ENCODE measurements at places on chromosomes 5 and 9. TPM values are rescaled to one million over a fixed set of nuclear protein-coding genes. Genes with fewer than 3 reads are reported as not detected.
A peak's percentile ranks its signal among the peaks of the same experiment; 100 is the strongest.

MYMK gene
- not detected for total RNA-seq

RNF183 gene
- not detected for total RNA-seq

THG1L gene
- total RNA-seq = 15.4 TPM

SLC45A2 gene
- total RNA-seq = not detected

LEAP2 gene
- 1.4 TPM for total RNA-seq

FBP2 gene
- not detected for total RNA-seq

MSMP gene
- total RNA-seq = 1.4 TPM

NOXA1 gene
- total RNA-seq = 3.7 TPM

AQP7 gene
- 0.26 TPM for total RNA-seq

SPINK13 gene
- not detected for total RNA-seq

C9 gene
- total RNA-seq = 0.05 TPM

DNA sequence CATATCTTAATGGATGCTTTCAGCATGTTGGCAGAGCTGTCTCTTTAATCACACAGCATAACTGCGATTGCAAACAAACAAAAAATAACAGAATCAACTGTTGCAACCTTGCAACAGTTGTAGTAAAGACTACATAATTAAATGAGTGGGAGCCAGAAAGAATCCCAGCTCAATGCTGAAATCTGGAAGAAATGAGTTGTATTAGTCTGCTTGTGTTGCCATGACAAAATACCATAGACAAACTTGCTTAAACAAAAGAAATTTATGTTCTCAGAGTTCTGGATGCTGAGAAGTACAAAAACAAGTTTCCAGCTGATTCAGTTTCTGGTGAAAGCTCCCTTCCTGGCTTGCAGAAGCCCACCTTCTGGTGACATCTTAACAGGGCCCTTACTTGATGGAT lies 260.9 kb upstream of the TUSC1 start:
- no peak for DNase-seq

- DNase-seq = no peak
Observed at GRCh38 chr9:7777771-7778170, 21.8 kb downstream of the DMAC1 start.

DNA sequence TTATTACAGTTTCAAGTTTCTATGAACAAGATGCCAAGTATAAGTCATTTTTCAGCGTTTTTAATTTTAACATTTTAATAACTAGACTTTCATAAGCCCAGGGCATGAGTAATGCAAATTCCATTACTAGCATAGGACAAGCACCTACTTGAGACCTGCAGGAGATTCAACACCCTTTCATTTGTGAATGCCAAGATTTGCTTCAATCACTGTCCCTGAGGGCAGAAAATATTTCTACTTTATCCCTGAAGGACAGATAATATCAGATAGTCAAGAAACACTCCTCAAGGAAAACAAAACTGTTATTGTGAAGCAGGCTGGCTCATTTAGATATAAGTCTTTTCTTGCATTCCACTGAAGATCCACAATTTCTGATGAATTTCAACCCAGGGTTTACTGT lies 27.7 kb upstream of the ZNF622 start:
- no peak for DNase-seq

- no peak for DNase-seq
Observed at GRCh38 chr5:146073239-146073900, 32.0 kb downstream of the PLAC8L1 start.

DNA sequence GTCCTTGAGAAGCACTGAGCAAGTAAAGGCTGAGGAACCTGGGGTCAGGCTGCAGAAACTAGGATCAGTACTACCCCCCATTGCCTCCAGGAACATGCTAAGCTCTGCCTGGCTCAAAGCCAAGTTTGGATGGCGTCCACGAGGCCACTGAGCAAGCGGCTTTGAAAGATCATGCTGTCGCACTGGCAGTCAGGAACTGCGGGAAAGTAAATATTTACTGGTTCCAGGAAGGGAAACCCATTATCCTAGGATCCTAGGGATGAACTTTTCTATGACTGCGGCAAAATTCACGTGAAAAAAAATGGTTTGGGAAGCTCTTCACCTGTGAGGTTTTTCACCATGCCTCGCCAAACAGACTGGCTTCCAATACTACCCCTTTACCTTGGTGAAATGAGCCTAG lies 75.3 kb upstream of the PJA2 start:
- no peak for DNase-seq

DNA sequence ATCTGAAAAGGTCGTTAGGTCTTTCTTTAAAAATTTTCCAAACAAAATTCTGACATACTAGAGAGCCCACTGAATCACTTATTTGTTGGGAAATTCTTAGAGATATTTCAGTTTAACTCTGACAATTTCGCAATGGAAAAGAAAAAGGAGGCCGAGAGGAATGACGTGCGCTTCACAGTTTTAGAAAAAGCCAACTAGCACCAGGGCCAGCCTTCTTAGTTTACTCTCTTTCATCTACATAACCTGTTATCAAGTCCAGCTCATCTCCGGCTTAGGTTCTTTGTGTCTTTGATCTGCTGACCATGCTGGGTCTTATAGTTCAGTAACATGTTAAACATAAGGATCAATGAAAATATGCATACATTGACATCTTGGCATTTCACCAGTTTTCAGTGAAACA lies 201.7 kb upstream of the TAS2R1 start:
- no peak for DNase-seq

DNA sequence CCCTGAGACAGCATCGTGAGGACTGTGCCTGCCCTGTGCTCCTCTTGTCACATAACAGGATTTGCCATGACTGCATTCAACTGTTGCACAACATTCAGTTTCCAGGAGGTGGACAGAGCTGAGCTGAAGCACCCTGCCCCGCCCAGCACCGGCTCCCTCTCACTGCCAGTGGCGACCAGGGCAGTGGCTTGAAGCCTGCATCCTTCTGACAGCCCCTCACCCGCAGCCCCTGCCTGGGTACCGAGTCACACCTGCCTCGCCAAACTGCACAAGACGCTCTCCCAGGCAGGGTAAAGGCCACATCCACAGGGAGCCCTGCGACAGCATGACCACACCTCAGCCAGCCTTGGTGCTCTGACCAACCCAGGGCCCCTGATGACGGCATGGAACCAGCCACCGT lies 59.9 kb upstream of the ZNF354A start:
- DNase-seq = no peak

DNA sequence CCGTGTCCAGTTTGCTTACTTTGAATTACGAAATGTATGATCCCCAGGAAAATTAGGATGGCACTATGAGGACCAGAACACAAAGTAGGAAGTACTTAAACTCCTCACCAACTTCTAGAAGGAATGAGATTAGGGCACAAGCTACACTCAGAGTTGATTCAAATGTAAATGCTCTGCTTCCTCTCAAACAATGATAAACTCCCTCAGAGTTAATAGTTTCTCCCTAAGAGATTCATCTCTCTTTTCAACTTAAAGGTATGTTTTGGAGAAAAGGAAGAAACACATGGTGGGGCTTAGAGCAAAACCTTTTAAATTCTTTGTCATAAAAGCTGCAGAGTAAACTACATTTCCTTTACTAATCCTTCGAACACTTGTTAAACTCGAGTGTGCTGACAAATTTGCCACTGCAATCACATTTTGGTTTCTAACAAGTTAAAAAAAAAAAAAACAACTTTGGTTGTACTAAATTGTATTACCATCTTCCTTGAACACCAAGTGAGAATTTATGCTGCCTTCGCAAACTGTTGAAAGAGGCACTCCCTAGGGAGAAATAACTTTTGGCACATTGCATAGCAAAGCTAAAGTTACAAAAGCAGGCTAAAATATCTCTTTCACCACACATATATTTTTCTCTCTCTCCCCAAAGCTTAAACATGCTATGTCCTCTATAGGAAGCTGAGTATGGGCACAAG lies 66.6 kb downstream of the DENND1A start:
- no peak for DNase-seq

GRCh38 chr5:170634256-170634990 lies 130.6 kb downstream of the KCNIP1 start:
- no peak for DNase-seq

DNA sequence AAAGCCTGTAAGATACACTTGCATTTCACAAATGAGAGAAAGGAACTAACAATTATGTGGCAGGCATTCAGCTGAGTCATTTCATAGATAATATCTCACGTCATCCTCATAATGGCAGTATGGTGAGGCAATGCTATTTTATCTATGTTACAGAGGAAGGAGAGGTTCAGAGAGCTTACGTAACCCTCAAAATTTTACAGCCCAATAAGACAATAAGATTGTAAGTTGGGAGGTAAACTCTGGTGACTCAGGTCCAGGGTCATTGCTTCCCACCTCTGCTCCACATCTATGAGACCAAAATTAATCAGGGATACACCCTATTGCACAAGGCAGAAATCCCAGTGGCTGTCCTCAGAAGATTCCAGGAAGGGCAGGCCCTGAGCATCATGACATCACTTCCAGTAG lies 309.7 kb downstream of the NSG2 start:
- no peak for DNase-seq

DNA sequence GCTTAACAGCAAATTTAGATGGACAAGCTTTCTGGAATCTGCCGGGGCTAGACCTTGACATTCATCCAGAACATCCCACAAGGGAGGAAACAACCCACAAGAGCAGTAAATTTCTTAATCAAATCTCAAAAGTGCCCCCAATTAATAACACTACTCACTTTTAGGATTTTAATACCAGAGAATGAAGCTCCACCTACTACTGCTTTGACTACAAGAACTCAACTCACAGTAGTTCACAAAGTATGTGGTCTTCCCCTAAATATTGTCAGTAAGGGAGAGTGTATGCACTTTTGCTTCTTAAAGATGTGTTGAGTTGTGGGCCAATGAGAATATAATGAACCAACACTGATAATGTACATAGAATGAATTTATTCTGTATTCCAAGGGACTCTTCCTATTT lies 94.7 kb downstream of the EBF1 start:
- no peak for DNase-seq

- no peak for DNase-seq
Observed at GRCh38 chr9:33295571-33295970, 5.3 kb downstream of the NFX1 start.

- DNase-seq = no peak
Observed at GRCh38 chr5:132370181-132370970, 866 bp downstream of the SLC22A5 start.

DNA sequence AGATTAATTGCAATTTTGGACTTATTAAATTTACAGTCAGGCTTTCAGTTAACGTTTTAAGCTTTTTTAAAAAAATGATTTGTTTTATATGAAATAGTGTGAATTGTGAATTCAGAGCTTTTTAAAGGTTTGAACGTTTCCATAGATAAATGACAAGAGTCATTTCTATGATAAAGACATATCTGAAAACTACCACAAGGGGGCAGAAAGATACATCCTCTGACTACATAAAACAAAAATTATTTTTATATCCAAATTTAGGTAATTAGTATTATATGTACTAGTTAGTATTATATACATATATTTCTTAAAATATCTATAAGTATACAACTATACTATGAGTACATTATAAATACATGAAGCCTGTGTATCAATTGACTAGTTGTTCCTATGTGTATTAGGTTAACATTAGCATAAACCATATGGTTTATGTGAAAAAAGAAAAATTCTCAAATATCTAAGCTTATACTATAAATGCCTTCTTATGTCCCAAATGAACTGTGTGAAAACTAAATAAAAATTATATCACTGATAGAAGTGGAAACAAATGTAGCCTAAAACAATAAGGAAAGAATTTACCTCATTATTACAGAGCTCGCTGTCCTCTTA lies 155.2 kb downstream of the MEF2C start:
- DNase-seq = no peak

- no peak for DNase-seq
Observed at GRCh38 chr9:111197256-111197655, 132.8 kb downstream of the OR2K2 start.

GRCh38 chr9:27179245-27179865 lies 70.3 kb downstream of the TEK start:
- no peak for DNase-seq

GRCh38 chr5:168366116-168366515 lies 74.7 kb downstream of the WWC1 start:
- peak; percentile 32 for DNase-seq

DNA sequence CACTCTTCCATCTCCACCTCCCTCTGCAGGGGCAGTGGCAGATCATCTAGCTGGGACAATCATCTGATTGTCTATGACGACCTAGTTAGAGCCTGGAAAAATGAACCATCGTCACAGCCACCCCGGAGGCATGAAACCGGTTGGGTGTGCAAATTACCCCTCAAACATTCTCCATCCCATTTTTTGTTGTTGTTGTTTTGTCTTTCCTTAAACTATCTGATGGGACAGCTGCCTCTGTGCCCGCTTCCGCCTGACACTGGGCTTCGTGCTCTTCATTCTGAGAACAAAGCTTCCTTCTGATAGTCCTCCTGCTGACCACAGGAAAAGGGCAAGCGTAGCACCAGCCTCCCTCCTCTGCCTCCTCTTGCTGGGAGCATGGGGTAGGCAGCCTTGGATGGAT lies 7.0 kb upstream of the NDST1 start:
- no peak for DNase-seq

DNA sequence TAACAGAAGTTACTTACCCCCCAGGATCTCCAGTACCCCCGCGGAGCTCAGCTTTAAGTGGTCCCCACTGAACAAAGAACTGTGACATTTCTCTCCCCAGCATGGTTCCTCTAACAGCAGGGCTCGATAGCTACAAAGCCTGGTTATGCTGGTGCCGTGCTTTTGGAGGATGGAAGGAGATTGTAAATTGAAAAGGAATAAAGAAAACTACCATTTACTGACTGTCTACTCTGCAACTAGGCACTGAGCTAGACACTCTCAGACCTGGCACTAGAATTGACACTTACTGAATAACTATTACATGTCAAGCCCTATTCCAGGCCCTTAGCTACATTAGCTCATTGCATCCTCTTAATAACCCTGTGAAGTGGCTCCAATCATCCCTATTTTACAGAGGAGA lies 145.3 kb downstream of the TTLL11 start:
- DNase-seq = no peak

- DNase-seq = no peak
Observed at GRCh38 chr9:127509955-127510299, 58.6 kb downstream of the LRSAM1 start.

GRCh38 chr9:35697486-35697885 lies 7.8 kb upstream of the TPM2 start:
- DNase-seq = no peak

DNA sequence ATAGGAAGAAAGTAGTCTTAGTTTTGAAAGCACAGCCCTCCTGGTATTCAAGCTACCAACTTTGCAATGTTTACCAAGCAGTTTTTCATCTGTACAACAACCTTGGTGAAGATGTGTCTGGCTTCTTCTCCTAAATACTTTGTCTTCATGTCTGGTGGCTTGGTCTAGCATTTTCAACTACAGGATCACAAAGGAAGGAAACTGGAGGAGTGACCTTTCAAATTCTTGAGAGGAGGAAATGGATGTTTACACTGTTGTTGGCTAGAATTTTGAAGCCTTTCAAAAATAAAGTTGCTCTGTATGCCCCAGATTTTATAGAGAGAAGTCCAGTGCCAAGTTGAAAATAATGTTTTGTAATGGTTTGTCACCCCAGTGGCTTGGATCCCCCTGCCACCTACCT lies 16.3 kb downstream of the PAM start:
- DNase-seq = no peak

DNA sequence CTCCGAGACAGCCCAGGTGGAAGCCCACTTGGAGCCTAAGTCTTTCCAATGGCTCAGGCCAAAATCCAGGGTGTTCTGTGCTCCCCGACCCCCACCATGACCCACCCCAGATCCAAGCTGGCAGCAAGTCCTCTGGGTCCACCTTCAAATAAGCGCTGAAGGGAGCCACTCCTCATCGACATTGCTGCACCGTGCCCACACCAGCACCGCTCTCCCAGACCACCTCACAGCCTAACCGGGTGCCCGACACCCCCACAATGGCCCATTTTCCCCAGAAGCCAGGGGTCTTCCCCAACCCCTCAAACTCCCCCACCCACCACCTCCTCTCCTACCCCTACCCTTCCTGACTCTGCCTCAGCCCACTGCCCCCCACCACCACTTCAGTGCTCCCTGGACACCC lies 50.5 kb downstream of the SEMA4D start:
- DNase-seq = no peak
